ENCODE measurements at places on chromosomes 2 and 18.

- DNase-seq, result no peak
Observed at GRCh38 chr2:230578106-230578505, 134.5 kb upstream of the CAB39 start.

GRCh38 chr2:96233880-96234316 lies 25.3 kb upstream of the STARD7 start:
- peak; percentile 53 for DNase-seq

GRCh38 chr2:210188190-210188589 lies 17.0 kb upstream of the KANSL1L start:
- DNase-seq, result no peak

DNA sequence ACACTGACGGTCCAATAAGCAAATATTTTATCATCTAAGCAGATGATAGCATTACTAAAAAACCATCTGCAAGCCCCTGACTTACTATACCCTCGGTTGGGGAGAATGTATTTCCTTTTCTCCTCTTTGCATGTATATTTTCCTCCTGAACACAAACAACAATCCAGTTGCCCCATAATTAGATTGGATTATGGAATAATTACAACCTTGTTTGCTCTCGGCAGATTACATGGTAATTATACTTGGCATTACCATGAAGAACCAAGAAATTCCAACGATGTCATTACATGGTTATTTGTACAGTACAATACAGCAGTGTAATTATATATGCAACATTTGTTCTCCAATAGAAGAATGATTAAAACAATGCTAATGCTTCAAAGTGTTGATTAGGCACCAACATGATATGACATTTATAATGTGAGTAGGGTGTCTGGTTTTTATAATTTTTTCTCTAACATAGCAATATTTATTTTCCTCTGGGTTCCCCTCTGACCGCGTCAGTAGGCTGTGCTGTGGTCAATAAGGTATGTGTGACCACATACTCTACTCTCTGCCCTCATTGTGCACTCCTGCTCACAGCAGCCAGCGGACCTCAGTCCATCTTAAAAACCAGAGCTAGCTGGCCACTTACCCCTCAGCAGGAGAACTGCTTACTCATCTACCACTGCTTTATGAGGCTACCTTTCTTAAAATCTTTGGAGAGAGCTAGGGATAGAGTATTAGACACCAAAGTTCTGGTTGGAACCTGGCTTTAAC lies 176.1 kb downstream of the INSIG2 start:
- DNase-seq, result no peak

- DNase-seq, result no peak
Observed at GRCh38 chr2:221444106-221444505, 128.0 kb downstream of the EPHA4 start.

DNA sequence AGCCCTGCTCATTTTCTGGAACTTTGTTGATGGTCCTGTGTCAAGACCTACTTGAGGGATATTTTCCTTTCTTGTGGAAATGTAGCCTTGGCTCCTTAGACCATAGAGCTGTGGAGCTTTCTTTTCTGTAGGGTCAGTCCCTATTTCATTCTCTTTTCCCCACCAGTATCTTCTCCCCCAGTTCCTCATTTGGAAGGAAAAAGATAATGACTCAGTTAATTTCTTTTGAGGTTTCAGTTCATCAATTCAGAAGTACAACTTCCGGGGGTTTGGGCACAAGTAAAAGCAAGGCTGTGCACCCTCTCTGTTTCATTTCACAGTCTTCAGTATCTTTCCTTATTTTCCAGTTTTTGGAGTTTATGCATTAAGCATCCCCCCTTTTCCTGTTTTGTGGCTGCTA lies 70.7 kb downstream of the CDC42EP3 start:
- DNase-seq, result no peak

DNA sequence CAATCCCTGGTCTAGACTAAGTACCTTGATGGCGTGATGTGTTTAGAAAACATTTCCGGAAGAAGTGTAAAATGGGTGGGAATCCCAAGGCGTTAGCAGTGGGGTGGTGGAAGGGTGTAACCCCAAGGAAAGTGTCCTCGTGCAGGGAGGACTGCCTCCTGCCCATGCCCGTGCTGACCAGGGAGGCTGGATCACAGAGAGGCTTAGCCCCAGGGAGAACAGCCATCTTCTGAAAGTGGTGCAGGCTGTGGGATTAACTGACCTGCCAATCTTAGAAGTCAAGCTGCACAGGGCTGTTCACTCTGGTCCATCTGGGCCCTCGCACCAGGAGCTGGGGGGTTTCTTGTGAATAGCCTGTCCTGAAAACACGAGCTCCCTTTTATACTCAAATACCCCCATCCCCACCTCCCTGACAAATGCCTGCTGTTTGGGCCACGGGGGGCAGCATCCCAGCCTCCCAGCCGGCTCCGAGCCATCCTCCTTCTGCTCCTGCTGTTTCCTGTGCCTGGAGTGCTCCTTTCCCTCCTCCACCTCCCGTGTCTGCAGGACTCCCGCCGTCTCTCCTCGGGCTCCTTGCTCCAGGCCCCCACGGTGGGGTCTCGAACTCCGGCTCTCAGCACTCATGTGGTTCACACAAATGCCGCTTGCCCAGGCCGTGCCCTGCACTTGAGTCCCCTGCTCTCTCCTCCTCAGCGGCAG lies 52.1 kb upstream of the PXDN start:
- no peak for DNase-seq

GRCh38 chr2:167287212-167287611 lies 398.9 kb downstream of the XIRP2 start:
- DNase-seq, result no peak

GRCh38 chr18:36365836-36366775 lies 68.6 kb downstream of the FHOD3 start:
- DNase-seq, result no peak
